ENCODE measurements at places on chromosomes 6 and 20. TPM values are rescaled to one million over a fixed set of nuclear protein-coding genes. Genes with fewer than 3 reads are reported as not detected.

DNA sequence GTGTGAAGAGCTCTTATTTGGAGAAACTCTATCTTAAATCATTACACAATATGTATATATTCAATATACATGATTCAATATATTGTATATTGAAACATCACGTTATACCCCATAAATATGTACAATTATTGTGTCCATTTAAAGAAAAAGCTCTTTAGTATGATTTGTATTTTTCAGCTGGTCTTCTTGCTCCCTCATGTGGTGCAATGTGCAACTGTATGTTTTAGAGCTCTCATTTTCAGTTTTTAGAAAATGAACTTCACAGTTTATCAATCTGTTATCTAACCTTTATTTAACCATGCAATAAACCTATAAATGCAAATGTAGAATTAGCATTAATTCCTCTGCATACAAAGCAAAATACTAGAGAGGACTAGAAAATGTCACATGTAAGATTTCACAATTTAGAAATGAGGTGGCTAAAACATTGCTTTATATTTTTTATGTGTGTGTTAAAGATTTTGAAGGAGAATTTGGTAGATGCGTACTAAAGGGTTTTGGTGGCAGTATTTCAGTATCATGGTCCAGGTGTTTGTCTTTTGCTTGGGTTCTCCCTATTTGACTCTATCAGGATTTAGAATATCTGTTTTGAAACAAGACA lies 167.1 kb downstream of the PHF3 start:
- H3K4me3 ChIP-seq = no peak overlapping the region
- no peaks in the 10 kb centered on the region for H3K36me3 ChIP-seq
- DNase-seq = peak; percentile 60
- H3K27ac ChIP-seq = no peak overlapping the region

DNA sequence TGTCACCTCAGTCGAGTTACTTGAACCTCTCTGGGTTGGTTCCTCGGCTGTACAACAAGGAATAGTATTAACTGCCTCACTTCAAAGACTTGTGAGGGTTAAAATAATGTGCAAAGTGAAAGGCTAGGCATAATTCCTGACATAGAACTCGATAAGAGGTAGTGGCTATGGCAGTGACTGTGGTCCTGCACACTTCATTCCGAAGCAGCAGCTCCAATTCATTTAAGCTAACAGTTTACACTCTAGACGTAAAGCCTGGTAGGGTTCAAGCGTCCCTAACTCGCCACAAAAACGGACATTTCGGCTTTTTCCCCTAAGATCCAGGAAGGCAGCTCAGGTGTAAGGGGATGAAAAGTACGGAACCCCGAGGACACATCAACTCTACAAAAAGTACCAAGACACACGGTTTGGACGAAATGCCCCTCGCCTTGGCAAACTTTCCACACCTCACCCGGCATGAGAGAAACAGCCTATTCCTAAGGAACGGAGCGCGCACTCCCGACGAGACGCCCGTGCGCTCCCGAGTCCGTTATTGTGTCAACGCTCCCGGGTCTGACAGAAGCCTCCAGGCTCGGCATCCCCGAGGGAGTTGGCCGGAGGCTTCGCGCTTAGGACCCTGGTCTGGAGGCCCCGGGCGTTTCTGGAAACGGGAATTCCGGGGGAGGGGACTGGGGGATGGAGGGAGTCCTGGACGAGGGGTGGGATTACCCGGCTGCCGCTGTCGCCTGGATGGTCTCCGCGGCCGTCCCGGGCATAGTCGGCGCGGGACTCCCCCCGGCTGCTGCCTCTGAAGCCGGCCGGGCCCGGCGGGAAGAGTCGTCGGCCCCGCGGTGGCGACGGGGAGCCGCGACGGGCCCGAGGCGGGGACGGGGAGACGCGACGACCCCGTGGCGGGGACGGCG lies 937 bp downstream of the ZNF318 start:
- peak overlapping the region; percentile 88 for H3K4me3 ChIP-seq
- H3K36me3 ChIP-seq = peaks cover 13% of the 10 kb centered on the region
- peak overlapping the region; percentile 44 for H3K27ac ChIP-seq

DNA sequence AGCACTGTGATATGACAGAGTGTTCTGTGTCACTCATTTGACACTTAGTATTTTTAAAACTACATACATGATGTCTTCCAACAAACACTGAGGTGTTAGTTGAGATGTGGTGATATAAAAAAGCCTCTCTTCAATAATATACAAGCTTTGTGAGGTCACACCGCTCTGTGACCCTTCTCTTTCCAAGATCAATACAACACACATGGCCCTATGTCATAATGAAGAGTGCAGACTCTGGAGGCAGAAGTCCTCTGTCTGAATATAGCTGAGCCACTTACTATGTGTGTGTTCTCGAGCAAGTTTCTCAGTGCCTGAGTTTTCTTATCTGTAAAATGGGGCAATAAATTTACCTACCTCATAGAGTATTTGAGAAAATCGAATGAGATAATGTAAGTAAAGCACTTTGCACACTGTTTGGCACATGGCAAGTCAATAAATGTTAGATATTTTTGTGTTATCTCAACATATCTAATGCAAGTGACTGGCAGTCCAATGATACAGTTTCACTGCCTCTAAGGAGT lies 499.0 kb upstream of the MARCKS start:
- H3K4me3 ChIP-seq = no peak overlapping the region
- H3K36me3 ChIP-seq = no peaks in the 10 kb centered on the region
- H3K27ac ChIP-seq = no peak overlapping the region

GRCh38 chr6:8839626-8840025 lies 404.3 kb upstream of the SLC35B3 start:
- H3K36me3 ChIP-seq = no peaks in the 10 kb centered on the region
- H3K4me1 ChIP-seq = no peaks in the 10 kb centered on the region
- no peak overlapping the region for H3K27ac ChIP-seq
- no peak overlapping the region for H3K4me3 ChIP-seq
- H3K27me3 ChIP-seq = no peaks in the 10 kb centered on the region
- no peak for DNase-seq

DNA sequence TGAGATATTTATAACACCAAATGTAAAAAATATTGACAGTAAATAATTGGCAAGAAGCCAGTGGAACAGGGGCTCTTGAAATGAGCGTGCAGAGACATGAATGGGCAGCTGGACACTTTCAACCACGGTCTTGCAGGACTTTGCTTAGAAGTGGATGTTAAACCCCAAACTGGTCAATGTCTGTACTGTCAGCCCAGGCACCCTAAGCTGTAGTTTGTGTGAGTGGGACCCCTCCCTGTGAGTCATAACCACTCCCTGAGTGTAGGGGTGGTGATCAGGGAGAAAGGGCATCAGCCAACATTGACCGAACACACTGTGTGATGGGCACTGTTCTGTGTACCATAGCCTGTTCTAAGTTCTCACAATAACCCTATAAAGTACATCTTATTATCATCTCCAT lies 108.6 kb downstream of the FIG4 start:
- H3K4me3 ChIP-seq = no peak overlapping the region
- no peak for DNase-seq
- H3K4me1 ChIP-seq = peaks cover 16% of the 10 kb centered on the region

GRCh38 chr20:25344634-25345033 lies 46.0 kb downstream of the ABHD12 start:
- no peaks in the 10 kb centered on the region for H3K36me3 ChIP-seq
- DNase-seq = no peak
- no peak overlapping the region for H3K4me3 ChIP-seq
- no peak overlapping the region for H3K27ac ChIP-seq
- no peaks in the 10 kb centered on the region for H3K4me1 ChIP-seq

DNA sequence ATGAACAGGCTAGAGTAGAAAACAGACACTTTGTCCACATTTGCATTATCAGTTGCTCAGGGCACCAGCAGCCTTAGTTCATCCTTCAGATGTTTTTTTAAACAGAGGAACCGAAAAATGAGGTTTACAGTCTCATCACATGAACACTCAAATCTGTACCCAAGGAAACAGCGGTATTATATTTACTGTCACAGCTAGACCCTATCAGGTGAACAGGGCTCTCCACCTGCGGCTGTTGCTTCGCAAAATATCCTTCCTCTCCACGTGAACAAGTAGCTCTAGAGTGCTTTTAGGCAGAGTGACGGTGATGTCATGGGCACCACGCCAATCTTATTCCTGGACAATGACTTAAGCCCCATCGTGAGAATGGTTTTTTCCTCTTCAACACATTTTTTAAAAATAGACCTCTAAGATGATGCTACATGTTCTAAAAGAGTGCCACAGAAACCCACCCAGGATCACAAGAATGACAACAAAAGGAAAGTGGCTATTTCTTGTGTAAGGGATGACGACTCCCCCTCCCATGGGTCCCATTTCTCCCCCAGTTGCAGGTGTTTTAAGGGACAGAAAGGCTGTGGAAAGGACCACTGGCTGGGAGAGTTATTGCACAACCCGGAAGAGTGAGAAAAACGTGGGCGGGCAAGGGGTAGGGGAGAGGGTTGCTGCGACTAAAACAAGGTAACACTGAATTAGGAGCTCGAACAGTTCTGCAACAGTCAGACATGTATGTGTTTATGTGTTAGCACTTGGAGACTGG lies 77.7 kb downstream of the EFHC1 start:
- no peak overlapping the region for H3K4me3 ChIP-seq
- H3K36me3 ChIP-seq = peaks cover 53% of the 10 kb centered on the region
- peaks cover 25% of the 10 kb centered on the region for H3K4me1 ChIP-seq

- no peaks in the 10 kb centered on the region for H3K27me3 ChIP-seq
- H3K4me3 ChIP-seq = no peak overlapping the region
- H3K4me1 ChIP-seq = peaks cover 13% of the 10 kb centered on the region
- no peaks in the 10 kb centered on the region for H3K36me3 ChIP-seq
- DNase-seq = no peak
Observed at GRCh38 chr6:157270308-157270707, 53.0 kb downstream of the TMEM242 start.

DNA sequence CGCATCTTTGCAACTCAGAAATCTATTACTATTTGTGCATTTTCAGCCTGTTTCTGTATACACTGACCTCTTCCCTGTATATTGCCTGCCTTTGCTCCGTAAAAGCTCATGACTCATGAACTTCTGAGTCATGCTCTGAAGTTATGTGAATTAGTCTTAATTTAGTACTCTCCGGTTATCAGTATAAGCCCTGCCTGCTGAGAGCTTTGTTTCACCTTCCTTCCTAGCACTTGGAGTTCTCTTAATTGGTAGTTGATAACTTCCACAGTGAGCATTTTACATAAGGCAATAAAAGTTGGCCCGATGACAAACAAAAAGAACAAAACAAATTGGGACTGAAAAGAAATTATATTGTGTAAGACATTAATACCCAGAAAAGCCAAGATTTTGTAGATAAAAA lies 231.4 kb downstream of the GJA1 start:
- peak overlapping the region; percentile 24 for H3K27ac ChIP-seq
- peak; percentile 86 for DNase-seq

GRCh38 chr20:14491436-14491835 lies 154.0 kb upstream of the FLRT3 start:
- no peak overlapping the region for H3K27ac ChIP-seq
- DNase-seq = no peak
- no peaks in the 10 kb centered on the region for H3K36me3 ChIP-seq
- H3K4me3 ChIP-seq = no peak overlapping the region
- H3K27me3 ChIP-seq = no peaks in the 10 kb centered on the region
- 0 out of 2 replicates have a peak, but pooled peaks cover 5% of the 10 kb centered on the region for H3K4me1 ChIP-seq

DNA sequence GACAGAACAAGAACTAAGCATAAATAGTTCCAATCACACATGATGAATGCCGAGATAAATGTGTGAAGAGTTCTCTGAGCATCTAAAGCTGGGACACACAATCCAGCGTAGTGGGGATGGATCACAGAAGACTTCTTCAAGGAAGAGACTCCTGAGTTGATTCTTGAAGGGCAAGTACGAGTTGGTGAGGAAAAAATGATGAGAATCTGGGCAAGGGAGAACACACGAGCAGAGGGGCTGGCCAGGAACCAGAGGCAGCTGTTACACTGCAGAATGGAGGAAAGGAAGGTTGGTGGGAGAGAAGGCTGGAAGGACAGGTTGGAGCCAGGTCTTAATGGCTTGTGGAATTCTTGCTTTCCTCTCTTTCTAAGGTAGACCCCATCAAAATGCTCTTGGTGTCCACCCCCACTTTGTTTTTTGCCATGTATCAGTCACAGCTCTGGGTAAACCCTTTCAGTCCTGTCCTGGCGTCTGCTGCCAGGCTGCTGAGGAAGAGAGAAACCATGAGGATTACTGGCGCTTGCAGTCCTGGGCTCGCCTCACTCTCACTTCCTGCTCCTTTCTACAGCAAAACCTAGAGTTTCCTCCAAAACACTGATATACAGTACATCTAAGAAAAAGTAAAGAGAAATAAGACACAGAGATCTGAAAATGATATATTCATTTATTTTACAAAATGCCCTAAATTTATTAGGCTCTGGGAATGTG lies 127.6 kb upstream of the FAM184A start:
- no peaks in the 10 kb centered on the region for H3K36me3 ChIP-seq
- H3K27me3 ChIP-seq = no peaks in the 10 kb centered on the region
- H3K4me3 ChIP-seq = no peak overlapping the region
- no peak overlapping the region for H3K27ac ChIP-seq
- peaks cover 6% of the 10 kb centered on the region for H3K4me1 ChIP-seq
- no peak for DNase-seq

DNA sequence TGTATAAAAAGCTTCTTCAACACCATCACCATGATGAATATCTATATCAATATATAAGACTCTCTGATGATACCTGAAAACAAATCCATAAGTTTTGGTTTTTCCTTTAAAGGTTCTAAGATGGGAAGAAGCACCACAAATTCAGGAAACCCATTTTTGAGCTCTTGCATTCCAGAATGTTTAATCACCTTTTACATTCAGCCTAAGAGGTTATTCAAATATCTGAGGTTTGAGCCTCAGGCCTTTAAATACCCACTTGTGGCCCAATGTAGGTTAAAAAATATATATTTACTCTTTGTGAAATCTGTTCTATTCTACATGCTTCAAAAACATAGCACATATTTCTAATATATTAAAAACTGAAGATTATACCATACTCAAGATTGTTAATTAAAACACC lies 17.6 kb downstream of the HDAC2 start:
- no peak overlapping the region for H3K27ac ChIP-seq
- H3K4me3 ChIP-seq = no peak overlapping the region
- H3K27me3 ChIP-seq = no peaks in the 10 kb centered on the region

GRCh38 chr20:61437280-61438206 lies 185.5 kb downstream of the CDH4 start:
- H3K4me1 ChIP-seq = peaks cover 11% of the 10 kb centered on the region
- H3K36me3 ChIP-seq = no peaks in the 10 kb centered on the region
- no peaks in the 10 kb centered on the region for H3K27me3 ChIP-seq
- no peak overlapping the region for H3K27ac ChIP-seq

DNA sequence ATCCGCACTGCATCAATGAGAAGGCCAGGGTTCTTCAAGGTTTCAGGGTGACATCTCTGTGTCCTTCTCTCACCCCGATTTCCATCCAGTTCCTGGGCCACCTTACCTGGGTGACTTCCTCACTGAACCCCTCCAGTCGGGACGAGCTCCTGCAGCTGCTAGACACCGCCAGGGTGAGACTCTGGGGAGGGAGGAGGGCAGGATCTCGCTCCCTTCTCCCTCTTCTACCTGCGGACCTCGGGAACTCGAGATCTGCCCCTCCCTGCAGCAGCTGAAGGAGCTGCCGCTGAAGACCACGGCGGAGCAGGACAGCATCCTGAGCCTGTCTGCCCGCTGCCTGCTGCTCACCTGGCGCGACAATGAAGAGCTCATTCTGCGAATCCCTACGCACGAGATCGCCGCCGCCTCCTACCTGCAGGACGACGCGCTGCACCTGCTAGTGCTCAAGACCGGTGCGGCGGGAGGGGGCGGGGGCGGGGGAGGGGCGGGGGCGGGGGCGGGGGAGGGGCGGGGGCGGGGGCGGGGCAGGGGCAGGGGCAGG lies 7.5 kb downstream of the CCM2L start:
- no peaks in the 10 kb centered on the region for H3K36me3 ChIP-seq
- H3K4me3 ChIP-seq = no peak overlapping the region
- DNase-seq = no peak
- H3K27ac ChIP-seq = no peak overlapping the region
- no peaks in the 10 kb centered on the region for H3K4me1 ChIP-seq

Gene PDYN
- total RNA-seq = not detected

Gene TGM3
- not detected for total RNA-seq

Gene KCNK5
- not detected for total RNA-seq

Gene AIG1
- 33.1 TPM for total RNA-seq

Gene WDR46
- 64.4 TPM for total RNA-seq

Gene ARHGAP40
- not detected for total RNA-seq
